ENCODE measurements at places on chromosomes 2 and 18. TPM values are rescaled to one million over a fixed set of nuclear protein-coding genes. Genes with fewer than 3 reads are reported as not detected.

Gene TUBB6
- polyA plus RNA-seq: 553 TPM

Gene SRD5A2
- not detected for polyA plus RNA-seq

DNA sequence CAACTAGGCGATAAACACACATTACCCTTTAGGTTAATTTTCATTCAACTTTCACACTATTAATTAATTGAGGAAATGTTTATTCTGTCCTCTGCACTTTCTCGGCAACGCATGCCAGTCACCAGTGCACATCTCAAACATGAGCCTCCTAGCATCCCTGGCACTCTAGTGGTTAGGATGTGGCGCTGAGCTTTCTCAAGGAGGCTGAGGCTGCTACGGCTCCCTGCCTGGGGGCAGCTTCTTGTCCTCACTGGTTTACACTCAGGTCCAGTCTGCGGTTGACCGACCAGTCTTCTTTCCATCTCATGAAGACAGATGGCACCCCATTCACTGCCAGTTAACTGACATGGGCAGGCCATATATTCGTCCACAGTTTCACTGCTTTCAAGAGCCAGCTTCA is 463.4 kb downstream of the EIPR1 start:
- DNase-seq: no peak

GRCh38 chr2:116696223-116696622 is 1118.3 kb upstream of the DDX18 start:
- DNase-seq: no peak

GRCh38 chr2:20236496-20236895 is 11.6 kb upstream of the SDC1 start:
- no peak for DNase-seq
